ENCODE measurements at places on chromosomes 7 and 10.

DNA sequence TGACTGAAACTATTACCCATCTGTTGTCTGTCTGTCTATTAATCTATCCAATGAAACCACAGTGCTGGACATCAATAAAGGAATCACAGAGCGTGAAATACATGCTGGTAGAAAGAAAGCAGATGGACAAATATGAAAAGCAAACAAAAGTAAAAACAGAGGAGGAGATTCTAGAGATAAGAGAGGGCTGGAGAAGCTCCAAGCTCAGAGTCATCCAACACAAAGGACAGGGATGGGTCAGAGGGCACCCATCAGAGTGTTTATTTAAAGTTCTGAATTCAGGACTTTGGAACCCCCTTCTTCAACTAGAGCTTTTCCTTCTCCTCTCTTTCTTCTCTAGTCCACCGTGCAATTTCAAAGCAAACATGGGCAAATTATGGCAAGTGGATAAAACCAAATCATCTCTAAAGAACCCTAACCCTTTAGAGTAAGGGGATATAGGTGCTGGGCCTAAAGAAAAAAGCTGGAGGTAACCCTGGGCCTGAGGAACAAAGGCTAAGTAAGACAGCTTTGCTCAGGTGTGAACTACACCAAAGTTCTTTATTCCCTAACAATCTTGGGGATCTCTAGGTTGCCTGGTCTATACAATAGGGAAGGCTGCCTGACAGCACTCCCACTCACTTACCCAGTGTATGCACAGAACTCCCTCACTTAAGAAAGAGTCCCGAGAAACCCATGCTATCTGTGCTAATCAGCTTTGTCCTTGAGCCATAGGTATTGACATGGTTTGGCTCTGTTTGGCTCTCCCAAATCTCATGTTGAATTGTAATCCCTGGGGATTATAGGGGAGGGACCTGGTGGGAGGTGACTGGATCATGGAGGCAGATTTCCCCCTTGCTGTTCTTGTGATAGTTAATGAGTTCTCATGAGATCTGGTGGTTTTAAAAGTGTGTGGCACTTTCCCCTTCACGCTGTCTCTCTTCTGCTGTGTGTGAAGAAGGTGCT, 97.0 kb downstream of the BAMBI start:
- no peak for DNase-seq

GRCh38 chr10:119520283-119520682, 22.2 kb downstream of the RGS10 start:
- DNase-seq = no peak

DNA sequence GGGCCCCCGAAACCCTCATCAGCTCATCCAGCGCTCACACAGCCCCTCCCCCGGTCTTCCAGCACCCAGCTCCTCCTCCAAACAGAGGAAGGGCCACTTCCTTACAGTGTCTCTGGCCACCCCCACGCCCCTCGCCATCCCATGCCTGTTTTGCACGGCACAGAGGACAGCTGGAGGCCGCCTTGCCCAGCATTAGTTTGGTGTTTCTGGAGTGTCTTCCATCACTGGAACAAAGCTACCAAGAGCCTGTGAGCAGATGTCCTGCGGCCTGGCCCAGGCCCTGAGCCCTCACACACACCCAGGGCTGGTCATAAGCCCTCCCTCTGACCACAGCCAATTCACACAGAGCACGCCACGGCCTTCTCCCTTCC, 82.3 kb downstream of the MAD1L1 start:
- no peak for DNase-seq

GRCh38 chr10:6494936-6495592, 85.0 kb downstream of the PRKCQ start:
- DNase-seq = no peak

DNA sequence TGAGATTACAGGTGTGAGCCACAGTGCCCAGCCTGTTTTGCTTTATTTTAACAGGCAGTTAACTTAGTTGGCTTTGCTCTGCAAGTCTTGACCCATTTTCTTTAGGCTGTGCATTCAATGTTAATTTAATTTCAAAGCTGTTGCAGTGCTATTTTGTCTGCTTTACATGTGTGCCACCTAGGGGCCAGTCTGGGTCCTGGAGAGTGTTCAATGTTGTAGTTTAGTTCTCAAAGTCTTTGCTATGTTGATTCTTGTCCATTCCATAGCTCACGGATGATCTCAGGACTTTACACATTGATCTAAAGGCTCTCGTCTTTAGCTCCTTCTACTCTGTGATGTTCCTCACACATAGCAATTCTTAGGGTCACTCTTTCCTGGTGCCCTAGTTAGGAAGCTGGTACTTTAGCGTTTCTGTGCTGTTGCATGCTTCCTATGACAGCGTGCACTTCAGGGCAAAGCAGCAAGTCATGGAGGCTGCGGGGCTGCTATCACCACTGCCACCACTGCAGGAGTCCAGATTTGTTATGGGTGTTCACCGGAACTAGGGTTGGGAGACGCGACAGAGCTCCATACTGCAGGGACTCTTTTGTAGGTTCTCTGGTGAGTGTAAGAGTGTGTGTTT, 16.4 kb upstream of the ABCA13 start:
- peak; percentile 24 for DNase-seq

DNA sequence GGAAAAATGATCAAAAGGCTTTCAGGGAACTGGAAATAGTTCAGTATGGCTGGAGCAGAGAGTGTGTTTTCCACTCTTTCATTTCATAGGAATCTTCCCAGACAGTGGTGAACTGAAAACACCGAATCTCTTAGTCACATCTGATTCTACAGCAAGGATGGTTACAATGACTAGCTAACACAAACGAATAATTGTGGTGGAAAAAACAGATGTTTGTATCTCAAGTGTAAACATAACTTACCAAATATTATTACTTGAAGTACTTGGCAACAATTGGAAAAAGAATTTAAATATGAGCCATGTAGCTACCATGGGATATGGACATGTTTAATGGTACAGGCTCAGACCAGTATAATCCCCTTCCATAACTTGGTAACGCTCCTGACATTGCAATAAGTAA, 21.1 kb upstream of the BPGM start:
- DNase-seq = no peak
